SHP77 treated with DMSO at 0.1 percent for 48 hours (cell line): ENCODE measurements at places on chromosomes 13 and 19.
A peak's percentile ranks its signal among the peaks of the same experiment; 100 is the strongest.

GRCh38 chr13:24625331-24625731 lies 54.9 kb upstream of the ATP12A start:
- DNase-seq = no peak

DNA sequence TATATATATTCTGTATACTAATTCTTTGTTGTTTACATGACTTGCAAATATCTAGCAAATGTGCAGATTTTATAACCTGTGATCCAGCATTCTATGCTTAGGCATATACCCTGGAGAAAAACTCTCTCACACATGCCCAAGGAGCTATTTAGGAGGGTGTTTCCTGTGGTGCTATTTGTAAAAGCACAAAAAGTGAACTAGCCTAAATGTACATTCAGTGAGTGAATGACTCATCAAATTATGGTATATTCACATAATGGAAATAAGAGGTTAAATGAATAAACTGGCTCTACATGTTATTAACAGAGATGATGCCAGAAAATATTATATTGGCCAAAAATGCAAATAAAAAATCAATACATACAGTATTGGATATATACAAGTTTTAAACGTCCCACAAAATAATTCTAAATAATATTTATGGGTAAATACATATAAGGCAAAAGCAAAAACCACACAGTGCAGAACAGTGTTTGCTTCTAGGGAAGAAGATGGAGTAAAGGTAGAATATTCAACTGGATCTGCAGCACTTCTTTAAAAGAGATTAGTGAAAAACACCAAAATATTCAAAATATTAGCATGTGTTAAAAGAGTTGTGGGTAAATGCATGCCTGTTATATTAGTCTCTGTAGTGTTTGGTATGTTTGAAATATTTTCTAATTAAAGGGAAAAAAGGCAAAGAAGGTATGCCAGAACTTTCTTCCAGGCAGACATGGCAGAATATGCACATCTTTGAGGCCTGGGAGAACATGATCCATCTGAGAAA lies 344.7 kb downstream of the KLF5 start:
- DNase-seq = no peak

DNA sequence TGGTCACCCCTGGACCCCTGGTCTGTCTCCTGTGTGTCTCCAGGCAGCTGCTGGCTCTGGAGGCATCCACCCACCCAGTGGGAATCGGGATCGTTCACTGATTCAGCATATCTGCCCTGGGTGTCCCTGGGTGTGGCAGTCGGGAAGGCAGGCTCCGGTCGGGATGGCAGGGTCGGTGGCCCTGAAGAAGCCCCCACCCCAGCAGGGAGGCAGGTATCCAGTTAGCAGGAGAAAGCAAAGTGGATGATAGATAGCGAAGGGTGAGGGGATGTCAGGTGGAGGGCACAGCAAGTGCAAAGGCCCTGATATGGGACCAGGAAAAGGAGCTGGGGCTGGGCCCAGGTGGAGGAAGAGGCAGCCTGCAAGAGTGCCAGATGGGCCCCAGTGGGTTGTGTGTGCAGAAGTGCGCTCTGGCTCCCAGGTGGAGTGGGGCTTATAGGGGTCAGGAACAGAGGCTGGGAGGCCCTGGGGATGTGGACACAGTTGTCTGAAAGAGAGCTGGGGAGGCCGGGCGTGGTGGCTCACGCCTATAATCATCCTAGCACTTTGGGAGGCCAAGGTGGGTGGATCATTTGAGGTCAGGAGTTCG lies 2.3 kb downstream of the SSBP4 start:
- no peak for DNase-seq

GRCh38 chr13:39038569-39039030 lies 344 bp downstream of the NHLRC3 start:
- no peak for DNase-seq

GRCh38 chr19:20186174-20186573 lies 19.2 kb downstream of the ZNF486 start:
- no peak for DNase-seq

DNA sequence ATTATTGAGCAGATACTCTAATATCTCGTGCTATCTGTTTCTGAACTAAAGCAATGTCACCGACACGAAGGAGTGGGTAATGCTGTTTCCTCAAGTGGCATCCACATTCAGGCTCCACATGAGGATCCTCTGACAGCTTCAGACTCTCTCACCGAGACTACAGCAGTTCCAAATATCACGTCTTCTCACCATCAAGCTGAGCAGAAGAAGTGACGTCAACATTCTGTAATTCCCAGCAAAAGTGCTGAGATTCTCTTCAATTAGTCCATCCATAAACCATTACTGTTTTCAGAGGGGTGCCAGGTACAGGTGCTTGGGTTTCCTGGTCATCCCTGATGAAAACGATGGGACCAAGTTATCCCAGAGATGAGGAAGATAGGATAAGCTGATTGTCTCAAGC lies 110.0 kb upstream of the DACH1 start:
- DNase-seq = no peak

- DNase-seq = no peak
These were observed 3.5 kb downstream of the KLK1 start for GRCh38 chr19:50820086-50820485.

DNA sequence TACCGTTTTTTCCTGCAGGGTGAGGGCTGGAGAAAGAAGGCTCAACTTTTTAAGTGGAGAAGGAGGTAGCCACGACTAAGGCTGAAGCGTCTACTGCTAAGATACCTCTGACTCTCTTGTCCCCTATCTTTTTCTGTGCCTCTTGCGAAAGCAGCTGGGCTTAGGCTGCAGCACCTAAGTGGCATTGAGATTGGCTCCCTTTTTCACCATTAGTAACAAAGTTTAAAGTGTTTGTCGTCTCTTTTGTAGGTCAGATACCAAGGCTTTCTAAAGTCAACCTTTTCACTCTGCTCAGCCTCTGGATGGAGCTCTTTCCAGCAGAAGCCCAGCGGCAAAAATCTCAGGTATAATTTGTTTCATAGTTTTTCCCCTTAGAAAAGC lies 887 bp downstream of the CDADC1 start:
- no peak for DNase-seq

DNA sequence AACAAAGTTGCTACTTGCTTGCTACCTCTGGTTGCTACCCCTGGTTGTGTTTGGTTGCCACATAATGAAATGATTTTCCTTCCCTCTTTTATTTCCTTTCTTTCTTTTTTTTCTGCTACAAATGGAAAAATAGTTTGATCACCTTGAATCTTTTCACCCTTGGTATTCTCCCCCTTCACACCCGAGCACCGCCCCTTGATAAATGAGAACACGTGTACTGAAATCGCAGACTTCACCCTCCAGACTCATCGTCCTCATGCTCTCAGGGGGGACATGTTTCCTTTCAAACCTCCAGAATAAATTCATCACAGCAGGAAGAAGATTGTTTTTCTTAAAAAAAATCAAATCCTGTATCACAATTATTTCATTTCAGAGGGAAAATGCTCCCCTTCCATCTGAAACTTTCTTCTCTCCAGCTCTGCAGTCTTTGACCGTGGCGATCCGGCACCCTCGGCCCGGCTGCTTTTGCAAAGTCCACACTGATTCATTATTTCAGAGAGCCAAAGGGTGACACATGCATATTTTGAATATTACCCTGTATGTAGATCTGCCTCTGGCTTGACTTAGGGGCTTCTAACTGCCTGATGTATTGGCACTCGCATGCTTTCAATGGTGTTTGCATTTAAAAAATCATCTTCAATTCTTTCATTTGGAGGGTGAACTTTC lies 222.6 kb upstream of the MAB21L1 start:
- DNase-seq = no peak

- peak; percentile 16 for DNase-seq
These were observed at the start of gene ETHE1 for GRCh38 chr19:43526884-43527859. Gene ETHE1, minus strand, starts transcription at chr19:43527201. Its CDS starts 24 bp downstream, at chr19:43527177.

DNA sequence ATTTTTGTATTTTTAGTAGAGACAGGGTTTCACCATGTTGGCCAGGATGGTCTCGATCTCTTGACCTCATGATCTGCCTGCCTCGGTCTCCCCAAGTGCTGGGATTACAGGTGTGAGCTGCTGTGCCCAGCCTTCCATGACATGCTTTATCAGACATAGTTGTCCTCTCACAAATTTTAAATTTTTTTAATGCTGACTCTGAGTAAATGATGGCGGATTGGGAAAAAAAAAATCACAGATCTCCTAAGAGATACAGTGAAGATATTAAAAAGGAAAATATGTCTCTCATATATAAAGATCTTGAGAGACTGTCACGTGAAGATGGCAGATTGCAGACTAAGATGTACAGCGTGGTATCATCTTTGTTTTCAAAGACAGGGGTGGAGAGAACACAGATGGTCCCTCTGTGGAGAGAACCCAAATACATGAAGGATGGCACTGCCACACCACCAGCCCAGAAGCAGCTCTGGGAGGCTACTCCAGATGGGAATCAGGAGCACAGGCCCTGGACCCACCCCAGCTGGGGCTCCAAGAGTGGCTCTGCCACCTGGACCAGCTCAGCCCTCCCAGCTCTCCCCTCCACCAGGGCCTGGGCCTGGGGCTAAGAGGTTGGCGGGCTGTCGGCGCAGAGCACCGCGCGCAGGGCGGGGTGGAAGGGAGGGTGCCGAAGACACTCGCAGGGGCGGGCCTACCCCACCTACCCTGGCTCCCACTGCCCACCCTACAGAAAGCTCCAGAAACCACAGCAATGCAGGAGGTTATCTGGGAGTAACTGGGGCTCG lies 20.0 kb upstream of the CCNP start:
- DNase-seq = no peak

- DNase-seq = peak; percentile 33
These were observed 82.2 kb downstream of the MIPEP start for GRCh38 chr13:23806874-23807526.

DNA sequence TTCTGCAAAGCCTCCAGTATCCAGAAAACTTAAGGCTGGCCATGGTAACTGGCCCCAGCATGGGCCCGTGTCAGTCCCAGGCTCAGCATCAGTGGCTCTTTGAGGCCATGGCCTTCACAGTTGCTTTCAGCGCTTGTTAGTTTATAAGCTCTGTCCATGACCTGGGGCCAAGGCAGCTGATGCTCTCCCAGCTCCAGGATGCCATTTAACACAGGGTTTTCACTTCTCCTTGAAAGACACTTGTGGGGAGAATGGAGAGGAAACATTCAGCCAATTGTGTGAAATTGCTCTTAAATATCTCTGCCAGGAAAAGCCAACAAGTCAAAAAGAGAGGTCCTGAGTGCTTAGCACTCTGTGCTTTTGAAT lies 321.3 kb downstream of the FOXO1 start:
- DNase-seq = no peak

DNA sequence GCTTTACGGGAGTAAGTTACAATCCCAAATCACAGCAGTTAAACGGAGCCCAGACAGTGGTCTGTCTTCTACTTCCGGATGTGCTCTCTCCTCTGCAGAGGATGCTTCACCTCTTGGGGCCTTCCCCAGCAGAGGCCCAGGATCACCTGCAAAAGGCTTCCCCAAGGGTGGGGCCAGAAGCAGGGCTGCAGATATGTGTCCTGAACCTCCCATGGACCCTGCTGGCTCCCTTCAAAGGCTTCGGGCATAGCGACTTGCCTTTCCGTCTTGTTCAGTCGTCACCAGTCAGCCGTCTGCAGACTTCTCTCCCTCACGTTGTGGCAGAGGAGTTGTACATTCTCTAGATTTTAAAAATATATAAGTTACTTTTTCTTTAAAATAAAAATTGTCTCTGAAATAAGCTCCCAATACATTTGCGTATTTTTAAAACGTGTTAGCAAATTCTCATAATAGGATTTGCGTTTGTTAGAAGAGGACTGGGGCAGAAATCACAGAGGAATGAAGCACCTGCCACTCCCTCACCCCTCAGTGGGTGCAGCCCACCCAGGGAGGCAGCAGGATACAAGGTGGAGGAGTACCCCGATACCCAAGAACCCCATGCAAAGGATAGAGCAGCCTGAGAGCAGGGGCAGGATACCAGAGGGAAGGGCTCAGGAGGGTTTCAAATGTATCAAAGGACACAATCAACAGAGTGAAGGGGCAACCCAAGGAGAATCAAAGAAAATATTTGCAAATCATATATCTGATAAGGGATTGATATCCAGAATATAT lies 22.9 kb upstream of the MEDAG start:
- DNase-seq = no peak

GRCh38 chr13:66996503-66996902 lies 233.6 kb downstream of the PCDH9 start:
- DNase-seq = no peak

GRCh38 chr13:112952759-112953551 lies 16.1 kb upstream of the MCF2L start:
- DNase-seq = no peak

DNA sequence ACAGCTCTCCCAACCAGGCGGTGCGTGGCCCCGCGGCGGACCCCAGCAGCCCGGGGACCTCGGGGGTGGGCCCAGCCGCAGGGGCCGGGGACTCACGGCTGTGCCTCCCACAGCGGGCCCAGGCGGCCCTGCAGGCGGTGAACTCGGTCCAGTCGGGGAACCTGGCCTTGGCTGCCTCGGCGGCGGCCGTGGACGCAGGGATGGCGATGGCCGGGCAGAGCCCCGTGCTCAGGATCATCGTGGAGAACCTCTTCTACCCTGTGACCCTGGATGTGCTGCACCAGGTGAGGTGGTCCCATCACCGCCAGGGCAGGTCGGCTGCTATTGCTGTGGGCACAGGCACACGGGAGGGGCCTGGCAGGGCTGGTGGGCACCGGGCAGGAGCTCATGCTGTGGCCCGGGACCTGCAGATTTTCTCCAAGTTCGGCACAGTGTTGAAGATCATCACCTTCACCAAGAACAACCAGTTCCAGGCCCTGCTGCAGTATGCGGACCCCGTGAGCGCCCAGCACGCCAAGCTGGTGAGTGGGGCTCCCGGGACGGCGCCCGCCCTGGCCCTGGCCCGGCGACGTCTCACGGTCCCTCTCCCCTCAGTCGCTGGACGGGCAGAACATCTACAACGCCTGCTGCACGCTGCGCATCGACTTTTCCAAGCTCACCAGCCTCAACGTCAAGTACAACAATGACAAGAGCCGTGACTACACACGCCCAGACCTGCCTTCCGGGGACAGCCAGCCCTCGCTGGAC lies 7.3 kb downstream of the PTBP1 start:
- DNase-seq = no peak

DNA sequence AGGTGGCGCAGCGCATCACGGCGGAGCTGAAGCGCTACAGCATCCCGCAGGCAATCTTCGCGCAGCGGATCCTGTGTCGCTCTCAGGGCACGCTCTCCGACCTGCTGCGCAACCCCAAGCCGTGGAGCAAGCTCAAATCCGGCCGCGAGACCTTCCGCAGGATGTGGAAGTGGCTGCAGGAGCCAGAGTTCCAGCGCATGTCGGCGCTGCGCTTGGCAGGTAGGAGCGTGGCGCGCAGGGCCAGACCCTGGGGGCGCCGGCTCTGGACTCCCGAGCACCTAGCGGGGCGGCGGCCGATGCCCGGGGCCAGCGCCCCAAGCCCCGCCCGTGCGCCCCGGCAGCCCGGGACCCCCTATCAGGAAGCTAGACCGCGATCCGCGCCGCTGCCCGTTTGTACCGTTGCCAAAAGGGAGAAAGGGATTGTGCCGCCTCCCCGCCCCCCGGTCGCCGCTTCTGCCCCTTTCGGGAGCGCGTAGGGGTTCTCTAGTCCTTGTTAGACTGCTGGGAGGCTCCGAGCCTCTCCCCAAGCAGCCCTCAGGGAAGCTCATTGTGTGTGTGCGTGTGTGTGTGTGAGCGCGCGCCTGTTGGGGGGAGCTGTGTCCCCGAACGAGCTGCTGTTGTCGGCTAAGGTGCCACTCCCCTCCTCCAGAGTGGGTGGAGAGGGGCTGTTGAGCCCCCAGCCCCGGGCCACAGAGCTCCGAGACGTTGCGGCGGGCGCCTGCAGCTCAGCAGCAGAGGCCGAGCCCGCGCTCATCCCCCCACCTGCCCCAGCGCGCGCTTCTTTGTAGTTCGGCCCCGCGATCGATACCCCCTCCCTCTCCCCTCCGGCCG lies 1.5 kb downstream of the ONECUT3 start:
- DNase-seq = no peak
